ENCODE measurements at places on chromosomes 2 and 18. TPM values are rescaled to one million over a fixed set of nuclear protein-coding genes. Genes with fewer than 3 reads are reported as not detected.

ATP5F1A gene
- total RNA-seq, result 435 TPM

DPYSL5 gene
- total RNA-seq, result 1.2 TPM

LGALSL gene
- total RNA-seq, result 11.3 TPM

DCC gene
- 0.35 TPM for total RNA-seq

APCDD1 gene
- not detected for total RNA-seq

DSG4 gene
- total RNA-seq, result not detected

DNA sequence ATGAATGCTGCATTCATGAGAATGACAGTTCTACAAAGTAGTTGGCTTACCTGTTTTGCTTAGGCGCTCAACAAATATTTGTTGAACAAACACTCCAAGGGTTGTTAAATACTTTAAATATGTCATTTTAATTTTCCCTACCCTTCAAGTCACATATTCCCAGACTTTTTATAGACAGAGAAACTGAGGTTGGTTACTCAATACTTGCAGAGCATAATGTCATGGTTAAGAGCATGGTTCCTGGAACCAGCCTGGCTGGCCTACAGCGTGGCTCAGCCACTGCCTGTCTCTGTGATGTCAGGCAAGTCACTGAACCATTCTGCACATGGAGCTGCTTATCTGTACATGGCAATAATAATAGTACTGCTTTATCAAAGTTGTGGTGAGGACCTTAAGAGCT lies 120.0 kb upstream of the STK17B start:
- no peak for DNase-seq

DNA sequence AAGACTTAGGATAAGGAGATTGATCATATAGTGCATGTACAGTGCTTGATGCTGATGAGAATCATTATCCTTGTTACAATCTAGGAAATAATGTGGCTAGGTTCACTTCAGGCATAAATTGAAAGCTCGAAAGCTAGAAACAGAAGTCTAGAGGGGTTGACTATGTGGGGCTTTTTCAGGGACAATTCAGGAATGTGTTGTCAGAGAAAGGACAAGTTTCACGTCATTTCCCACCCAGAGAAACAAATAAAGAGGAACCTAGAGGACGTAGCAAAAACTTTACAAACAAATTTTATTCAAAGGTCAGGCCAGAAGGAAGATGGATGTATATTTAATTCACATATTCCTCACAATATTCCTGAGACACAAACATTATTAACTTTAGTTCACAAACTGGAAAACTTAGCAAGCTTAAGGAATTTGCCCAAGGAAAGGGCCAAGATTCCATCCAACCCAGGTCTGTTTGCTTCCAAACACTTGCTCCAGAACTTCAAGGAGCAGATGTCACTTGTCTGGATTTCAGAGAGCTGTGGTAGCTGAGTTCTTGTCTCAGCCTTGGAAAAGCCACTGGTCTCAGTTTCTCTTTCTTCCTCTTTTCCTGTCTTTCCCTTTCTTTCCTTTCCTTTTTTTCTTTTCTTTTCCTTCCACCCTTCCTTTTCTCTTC lies 7.4 kb downstream of the CYRIA start:
- no peak for DNase-seq

DNA sequence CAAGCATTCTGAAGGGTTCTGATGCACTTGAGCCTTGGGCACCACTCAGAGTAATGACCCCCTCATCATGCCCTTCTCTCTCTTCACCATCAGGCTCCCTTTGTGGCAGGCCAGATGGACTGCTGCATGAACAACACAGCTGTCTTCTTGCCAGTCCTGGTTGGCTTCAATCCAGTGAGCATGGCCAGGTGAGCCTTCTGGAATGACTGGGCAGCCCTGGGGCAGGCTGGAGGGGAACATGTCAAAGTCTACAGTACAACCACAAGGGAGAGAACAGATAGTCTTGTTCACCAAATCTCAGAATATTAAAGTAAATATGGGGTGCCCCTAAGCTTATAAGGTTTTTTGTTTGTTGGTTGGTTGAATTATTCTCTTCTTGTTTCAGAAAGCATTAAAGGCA lies 4.4 kb downstream of the GCKR start:
- DNase-seq, result peak; percentile 56

DNA sequence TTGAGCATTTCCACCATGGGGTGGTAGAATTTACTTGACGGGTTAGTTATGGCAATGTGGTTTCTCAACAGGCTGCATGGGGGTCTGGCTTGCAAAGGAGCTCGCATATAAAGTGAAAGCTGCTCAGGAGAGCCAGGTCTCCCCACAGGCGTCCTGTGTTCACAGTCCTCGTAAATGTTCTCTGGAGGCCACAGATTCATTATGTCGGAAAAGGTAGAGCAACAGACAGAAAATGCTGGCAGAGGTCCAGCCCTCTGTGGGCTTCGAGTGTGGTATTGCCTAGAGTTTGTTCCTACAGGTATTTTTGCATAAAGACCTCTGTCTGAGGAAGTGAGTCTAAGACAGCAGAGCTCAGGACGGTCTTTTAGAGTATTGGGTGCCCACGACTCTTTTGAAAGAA lies 96.4 kb downstream of the CDCA7 start:
- DNase-seq, result no peak

GRCh38 chr18:74288730-74289129 lies 3.0 kb downstream of the CYB5A start:
- DNase-seq, result no peak

DNA sequence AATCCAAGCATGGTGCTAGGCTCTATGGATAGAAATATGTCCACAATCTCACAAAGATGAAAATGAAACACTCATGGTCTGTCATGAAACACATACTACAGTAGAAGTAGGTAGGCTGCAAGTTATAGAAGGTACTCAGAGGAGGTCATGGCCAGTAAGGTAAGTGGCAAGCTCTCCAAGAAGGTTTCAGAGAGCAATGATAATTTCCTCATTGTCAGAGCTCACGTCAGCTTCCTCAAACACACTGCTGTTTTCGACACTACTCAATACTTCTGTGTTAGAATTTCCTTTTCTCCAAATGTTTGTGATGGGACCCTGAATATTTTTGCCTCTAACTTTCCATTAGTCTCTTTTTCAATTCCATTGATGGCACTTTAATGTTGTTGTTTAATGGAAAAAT lies 25.5 kb downstream of the CCDC141 start:
- no peak for DNase-seq

- DNase-seq, result no peak
Observed at GRCh38 chr2:186862869-186863709, 14.1 kb upstream of the ZSWIM2 start.

Measured in SJCRH30 (cell line).